OCI-LY7 (cell line): ENCODE measurements at places on chromosomes 7 and 10.

- DNase-seq = no peak
Observed at GRCh38 chr7:25832929-25833328, 319.1 kb upstream of the NFE2L3 start.

GRCh38 chr10:88152728-88153133 is 289.3 kb downstream of the PTEN start:
- DNase-seq = peak; percentile 36

DNA sequence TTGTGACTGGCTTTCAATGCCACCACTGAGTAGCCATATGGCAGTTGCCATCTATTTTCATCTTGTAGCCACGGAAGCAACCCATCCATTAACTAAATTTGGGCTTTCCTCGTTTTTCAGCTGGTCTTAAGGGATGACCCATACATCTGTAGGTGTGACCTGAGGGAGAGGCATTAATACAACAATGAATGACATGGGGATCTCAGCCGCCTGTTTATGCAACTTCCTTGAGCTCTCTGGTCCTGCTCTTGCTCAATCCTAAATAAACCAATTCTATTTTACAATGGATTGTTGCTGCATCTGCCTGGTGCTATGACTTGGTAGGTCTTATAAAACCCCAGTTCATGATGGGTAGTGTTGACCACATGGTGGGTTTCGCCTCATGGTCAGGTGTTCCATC is 21.9 kb upstream of the ADAM22 start:
- DNase-seq = no peak

- DNase-seq = no peak
Observed at GRCh38 chr7:55026867-55027490, 8.2 kb downstream of the EGFR start.

DNA sequence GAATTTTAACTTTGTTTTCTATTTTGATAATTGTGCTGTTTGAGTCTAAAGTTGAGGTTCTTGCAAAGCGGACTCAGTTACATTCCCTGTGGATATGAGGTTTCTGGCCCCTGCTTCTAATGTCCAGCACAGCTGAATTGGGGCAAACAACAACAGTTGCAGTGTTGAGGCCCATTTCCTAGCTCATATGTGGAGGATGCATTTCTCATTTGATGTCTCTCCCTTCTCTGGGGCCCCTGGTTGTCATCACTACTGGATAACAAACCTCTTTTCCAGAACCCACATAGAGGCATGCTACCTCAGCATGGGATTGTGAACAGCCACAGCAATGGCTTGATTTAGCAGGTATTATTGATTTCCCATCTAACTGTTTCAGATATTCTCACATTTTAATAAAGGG is 208.2 kb upstream of the VSTM2A start:
- DNase-seq = no peak

DNA sequence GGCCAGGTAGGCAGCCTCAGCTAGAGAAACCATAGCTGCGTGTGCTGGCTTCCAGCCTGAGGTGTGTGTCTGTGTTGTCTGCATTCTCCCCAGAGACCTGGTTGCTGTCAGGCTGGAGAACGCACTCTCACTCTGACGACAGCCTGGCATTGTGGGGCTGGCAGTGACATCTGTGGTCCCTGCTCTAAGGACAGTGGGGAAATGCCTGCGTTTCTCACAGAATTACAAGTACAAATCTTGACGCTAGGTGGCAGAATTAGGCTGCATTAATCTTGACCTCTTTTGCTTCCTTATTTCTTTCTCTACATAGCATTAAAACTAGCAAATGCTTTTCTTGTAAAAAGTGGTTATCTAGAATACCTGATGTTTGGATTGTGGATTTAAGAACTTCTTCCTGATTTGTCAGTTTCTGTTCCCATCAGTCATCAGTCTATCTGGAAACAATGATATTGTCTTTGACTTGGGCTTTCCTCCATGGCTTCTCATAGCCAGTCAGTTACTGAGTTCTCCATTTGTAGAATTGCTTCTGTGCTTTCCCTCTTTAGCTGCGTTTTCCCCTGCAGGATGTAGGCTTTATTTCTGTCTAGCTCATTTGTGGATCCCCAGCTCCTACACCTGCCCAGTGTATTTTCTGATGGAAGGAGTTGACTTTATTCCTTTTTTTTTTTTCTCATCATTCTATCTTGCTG is 86.0 kb downstream of the FANK1 start:
- peak; percentile 63 for DNase-seq

DNA sequence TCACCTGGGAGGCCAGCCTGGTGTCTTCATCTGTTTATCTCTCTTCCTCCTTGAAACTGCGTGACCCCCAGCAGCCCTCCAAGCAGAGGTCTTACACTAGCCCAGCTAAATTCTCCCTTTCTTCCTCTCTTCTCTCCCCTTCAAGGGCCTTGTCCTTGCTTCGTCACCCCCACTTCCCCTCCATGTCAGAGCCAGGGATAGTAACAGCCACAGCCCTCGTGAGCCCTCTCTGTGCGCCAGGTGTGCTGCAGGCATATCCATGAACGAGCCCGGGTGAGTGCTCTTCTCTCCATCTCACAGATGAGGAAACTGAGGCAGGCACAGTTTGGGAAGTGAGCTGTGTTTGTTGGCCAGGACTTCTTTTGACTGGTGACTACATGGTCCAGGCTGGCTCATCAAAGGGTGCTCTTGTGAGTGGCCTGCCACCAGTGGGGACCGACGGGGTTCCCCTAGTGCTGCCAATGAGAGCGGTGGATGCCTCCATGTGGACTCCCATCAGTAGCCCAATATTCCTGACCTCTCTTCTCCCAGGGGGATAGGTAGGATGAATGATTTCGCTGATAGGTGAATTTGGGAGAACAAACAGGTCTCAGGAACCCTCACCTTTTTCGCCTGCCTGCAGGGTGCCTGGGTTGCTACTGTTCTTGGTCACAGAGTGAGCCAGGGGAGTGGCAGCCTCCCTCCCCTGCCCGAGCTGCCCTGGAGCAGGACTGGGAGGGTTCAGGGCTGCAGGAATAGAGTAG is 38.1 kb downstream of the ADRA2A start:
- no peak for DNase-seq

- no peak for DNase-seq
Observed at GRCh38 chr7:66379542-66380160, 174.5 kb downstream of the TPST1 start.

DNA sequence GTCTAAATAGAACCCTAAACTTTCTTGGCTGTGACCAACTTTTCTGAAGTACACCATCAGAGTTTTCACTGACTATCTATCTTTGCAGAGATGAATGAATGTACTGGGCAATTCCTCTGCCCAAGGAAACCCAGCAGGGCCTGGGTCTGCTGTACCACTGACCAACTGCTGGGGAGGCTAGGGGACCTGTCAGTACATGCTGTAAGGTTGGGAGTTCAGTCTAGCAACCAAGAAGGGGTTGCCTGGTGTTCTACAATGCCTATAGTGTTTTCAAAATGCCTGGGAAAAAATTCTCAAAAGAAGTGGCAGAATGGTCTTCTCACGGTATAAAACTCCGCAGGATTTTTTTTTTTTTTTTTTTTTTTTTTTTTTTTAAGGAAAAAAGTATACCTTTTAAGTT is 106.3 kb downstream of the NT5C2 start:
- no peak for DNase-seq

DNA sequence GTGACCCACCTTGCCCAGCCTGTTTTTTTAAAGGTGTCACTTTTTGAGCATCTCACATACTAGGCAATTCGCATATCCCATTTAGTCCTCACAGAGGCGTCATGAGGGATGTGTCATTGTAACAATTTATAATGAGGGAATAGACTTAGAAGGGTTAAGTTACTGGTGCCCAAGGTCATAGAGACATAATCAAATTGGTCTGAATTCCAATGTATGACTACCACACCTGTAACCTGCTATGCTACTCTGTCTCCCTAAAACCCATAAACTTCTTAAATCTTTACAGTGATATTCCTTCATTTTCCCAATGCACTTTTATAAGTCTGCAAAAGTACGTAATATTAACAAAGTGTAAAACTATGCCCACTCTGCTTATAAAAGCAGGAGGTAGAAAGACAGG is 7.1 kb downstream of the ZMYND11 start:
- DNase-seq = no peak

DNA sequence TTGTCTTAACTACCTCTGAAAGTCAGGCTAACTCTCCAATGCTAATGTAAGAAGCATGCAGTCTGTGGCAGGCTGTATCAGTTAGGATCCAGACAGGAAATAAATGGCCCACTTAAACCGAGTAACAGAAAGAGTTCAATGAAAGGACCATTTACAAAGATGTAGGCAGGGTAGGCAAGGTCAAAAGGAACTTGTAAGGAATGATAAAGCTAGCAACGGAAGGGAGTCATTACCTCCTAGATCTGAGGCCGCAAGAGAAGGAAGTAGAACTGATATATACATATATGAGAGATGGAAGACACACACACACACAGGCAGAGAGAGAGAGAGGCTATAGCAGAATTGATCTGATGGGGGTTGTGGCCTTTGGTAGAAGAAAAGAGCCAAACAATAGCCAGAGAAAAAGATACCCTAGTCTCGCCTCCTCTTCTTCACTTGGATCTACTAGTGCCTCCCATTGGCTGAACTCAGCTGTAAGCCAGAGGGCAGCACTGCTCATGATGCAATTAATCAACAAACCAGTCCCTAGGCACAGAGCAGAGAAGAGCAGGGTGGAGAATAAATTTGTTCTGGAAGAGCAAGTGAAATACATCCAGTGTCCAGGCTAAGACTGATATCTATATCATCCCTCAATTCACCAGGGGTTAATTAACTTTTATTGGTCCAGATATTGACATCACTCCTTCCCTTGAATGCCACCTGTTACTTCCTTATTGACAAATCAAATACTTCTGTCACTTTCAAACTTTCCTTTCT is 91.2 kb downstream of the LSMEM1 start:
- peak; percentile 45 for DNase-seq

- no peak for DNase-seq
Observed at GRCh38 chr10:7541137-7542087, 125.4 kb downstream of the ITIH5 start.

DNA sequence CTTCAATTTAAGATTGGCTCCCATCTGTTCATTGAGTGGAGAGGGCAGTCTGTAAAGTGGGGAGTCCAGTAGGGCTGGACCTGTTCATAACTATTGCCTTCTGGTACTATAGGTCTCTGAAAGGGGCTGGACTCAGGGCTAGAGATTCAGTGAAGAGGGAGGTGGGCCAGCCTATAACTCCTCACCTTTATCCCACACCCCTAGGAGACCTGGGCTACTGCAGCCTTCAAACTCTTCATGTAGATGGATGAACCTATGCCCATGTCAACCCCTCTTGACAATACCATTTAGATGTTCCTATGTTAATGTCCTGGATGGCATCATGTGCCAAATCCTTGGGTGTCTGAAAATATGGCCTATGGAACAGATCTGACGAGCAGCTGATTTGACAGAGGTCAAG is 22.0 kb downstream of the MBL2 start:
- DNase-seq = no peak

DNA sequence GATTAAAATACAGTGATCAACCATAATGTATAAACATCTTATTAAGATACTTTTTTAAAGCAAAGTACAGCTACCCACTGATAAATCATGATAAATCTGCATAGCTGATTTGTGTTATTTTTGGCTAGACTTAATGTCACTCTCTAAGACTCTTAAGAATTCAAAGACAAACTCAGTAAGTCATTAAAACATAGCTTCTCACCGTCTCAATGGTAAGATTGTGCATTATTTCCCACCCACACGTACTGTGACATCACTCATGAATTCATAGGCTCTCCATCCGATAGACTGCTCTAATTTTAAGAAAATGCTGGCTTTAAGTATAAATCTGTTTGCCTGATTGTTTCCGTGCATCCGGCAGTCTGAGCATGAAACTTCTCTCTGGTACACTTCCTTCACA is 266.1 kb downstream of the GLI3 start:
- DNase-seq = no peak

- DNase-seq = peak; percentile 51
Observed at GRCh38 chr7:41977151-41977651, 259.8 kb downstream of the GLI3 start.

DNA sequence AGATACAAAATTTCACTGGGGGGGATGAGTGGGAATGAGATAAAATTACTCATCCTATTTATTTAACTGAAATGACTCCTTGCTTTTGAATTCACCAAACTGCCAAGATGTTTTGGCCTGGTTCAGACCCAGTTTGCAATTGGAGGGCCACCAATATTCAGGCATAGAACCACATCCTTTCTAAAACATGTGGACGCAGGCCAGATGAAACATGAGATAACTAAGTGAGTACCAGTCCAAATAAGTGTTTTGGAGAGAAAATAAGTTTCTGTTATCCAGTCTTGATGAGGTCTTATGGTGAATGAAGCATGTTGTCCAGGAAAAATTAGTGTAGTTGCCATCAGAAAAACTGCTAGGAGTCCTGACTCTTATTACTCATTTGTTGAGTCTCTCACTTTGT is 36.3 kb upstream of the PDK4 start:
- DNase-seq = no peak

GRCh38 chr7:94059746-94060145 is 55.6 kb upstream of the BET1 start:
- peak; percentile 22 for DNase-seq

DNA sequence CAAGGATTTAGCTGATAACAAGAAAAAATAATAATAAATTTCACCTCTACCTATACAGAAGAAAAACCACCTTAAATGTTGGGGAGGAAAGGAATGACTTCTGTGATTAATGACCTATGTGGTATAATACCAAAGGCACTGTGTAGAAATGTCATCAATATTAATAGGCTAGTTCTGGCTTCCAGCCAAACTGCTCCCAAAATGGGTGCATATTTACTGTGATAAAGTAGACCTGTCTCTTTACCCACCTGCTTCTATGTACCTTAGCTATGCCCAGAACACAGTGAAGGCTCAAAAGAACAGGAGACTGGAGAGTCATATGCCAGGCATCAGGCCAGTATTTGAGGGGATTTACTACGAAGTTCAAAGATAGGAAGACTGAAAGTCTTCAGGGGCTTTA is 76.0 kb downstream of the ATE1 start:
- DNase-seq = no peak

DNA sequence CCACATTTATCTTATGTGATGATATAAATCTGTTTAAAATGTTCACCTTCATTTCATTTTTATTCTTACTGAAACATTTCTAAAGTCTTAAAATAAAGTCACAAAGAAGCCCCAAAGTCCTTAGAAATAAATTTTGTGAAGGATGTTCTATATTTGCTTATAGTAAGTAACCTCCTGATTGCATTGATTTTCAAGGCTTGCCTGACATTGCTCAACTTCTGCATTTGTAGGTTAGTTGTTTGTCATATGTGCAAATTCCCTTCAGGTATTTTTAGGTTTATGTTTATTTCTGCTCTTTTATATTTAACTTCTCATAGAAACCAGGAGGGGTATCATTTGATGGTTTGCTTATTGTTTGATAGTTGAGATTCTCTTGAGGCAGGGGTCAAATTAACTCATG is 417.8 kb downstream of the ARL4A start:
- no peak for DNase-seq

GRCh38 chr7:4683884-4684565 is 1.9 kb downstream of the FOXK1 start:
- peak; percentile 33 for DNase-seq

- DNase-seq = no peak
Observed at GRCh38 chr7:30474893-30475292, 3.7 kb downstream of the NOD1 start.

GRCh38 chr7:42065942-42066341 is 171.1 kb downstream of the GLI3 start:
- no peak for DNase-seq
